ENCODE measurements at places on chromosomes 6 and 20.

GRCh38 chr6:113894712-113895674 is 37.8 kb downstream of the MARCKS start:
- DNase-seq, result no peak

DNA sequence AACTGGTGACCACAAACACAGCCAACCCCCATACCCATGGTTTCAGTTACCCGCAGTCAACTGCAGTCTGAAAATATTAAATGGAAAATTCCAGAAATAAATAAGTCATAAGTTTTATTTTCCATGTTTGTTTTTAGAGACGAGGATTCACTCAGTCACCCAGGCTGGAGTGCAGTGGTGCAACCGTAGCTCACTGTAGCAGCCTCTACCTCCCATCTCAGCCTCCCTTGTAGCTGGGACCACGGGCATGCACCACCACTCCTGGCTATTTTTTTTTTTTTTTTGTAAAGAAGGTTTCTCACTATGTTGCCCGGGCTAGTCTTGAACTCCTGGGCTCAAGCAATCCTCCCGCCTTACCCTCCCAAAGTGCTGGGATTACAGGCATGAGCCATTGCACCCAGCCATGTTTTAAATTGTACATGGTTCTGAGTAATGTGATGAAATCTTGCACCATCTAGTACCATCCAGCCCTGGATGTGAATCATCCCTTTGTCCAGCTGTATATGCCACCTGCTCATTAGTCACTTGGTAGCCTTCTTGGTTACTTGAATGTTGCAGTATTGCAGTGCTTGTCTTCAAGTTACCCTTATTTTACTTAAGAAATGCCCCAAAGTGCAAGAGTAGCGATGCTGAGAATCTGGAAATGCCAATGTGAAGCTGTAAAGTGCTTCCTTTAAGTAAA is 14.5 kb downstream of the CSNK2A1 start:
- DNase-seq, result no peak

DNA sequence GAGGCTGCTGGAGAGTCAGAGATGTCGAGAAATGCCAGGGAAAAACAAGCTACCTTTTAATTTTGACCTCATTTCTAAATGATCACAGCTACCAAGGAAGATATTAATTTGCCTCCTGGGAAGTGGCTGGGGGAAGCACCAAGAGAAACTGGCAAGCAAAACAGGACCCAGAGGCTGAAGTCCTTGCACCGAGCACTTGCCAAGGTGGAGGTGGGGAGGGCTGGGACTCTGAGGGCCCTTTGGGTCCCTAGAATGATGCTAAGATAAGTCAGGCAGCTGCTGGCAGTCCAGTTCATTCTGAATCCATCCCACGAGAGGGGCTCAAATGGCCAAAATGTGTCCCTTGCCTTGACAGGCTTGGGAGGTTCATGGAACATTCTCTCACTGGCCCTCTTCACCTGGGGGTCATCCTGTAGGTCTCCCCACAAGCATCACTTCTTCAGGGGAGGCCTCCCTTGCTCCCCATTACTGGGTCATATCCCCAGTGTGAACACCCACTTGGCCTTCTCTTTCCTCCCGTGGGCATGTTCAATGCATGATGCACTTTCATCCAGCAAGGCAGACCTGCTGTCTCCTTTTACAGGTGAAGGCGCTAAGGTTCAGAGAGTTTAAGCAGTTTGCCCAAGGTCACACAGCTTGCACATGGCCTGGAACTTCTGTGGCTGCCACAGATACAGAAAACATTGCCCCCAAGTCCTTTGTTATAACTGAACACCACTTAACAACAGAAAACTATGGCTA is 39.1 kb upstream of the BLCAP start:
- no peak for DNase-seq

DNA sequence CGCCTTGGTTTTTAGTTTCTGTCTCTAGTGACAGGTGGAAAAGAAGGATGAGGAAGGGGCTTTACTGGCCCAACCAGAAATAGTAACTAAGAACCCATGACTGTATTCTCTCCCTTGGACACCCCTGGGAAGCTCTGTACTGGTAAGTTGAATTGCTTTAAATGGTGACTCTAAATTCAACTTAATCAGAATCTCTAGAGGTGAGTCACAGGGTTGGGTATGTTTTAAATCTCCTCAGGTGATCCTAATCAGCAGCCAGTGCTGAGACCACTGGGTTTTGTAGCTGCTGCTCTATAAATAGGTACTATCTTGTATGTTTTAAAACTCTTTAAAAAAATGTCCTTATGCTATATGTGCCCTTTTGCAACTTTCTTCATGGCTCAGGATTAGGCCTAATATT is 314.0 kb upstream of the ECI2 start:
- no peak for DNase-seq

DNA sequence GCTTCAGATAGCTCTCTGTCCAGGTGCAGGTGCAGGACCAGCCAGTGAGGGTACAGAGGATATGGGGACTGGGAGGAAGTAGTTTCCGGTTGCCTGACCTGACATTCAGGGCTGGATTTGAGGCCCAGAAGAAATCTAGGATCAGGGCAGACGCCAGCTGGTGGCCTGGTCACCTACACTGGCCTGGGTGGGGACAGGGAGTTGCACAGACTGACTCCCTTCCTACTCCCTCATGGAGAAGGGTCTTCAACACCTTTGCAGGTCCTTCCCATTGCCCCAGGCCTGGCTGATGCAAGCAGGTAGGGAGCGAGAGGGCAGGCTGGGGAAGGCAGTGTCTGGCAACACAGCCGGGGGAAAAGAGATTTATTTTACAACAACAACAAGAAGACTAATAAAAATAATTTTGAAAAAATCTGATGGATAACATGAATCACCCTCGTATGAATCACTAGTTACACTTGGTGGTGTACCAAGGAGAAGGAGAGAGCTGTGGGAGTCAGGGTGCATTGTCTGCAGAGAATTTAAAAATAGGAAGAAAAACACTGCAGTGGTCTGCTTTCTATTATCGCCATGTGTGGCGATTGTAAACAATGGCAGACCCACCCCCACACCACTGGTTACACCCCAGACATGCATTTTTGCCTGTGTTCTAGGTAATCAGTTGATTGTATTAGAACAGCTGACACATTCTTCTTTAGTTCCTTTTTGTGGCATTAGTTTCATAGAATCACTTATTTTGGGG is 62.3 kb upstream of the SNX9 start:
- DNase-seq, result no peak

DNA sequence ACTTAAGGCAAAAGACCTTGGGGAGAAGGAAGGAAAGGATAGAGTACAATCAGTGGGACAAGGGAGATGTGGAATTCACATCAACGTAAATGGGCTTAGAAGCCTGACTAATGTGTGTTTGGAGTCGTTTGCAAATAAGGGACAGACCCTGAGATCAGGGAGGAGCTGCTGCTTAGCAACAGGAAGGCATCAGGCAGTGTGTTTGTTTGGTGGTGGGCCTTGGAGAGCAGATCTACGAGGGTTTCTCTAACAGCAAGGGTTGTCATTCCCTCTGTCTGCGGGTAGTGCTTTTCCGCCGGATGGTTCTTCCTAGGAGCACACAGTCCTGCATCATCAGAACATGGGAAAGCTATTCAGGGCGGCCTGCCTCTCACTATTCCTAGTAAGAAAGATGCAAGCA is 40.4 kb downstream of the C6orf118 start:
- no peak for DNase-seq

DNA sequence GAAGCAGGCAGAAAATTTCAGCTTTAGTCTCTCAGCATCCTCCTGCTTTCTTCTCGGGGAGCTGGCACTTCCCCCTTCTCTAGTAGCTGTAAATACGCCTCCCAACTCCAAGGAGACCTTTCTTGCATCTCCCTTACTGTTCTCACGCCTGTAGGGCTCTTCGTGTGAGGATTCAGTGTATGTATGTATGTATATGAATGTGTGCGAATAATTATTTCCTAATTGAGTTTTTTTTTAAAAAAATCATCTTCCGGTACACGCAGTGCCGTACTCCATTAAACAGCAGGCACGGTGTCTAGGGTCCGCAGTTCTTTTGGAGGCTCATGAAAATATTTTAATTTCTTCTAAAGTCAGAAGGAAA is 85.4 kb downstream of the HFE start:
- no peak for DNase-seq

DNA sequence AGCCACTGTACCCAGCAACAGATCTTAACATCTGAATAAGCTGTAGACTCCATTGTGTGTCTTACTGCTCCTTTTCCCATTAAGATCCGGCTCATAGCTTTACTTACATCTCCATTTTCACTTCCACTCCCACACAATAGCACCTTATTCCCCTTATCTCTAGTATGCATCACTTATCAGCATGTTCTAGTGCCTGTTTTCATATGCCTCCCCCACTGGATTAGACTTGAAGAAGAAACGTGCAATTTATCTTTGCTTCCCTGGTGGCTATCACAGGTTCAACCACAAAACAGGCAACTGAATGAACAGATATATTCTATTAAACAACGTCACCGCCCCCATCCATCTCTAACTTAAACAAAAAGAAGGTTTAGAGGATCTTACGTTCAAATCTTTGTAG is 12.1 kb downstream of the SSR1 start:
- no peak for DNase-seq

- DNase-seq, result no peak
Measured at GRCh38 chr6:83952830-83953229, 80.7 kb upstream of the MRAP2 start.

DNA sequence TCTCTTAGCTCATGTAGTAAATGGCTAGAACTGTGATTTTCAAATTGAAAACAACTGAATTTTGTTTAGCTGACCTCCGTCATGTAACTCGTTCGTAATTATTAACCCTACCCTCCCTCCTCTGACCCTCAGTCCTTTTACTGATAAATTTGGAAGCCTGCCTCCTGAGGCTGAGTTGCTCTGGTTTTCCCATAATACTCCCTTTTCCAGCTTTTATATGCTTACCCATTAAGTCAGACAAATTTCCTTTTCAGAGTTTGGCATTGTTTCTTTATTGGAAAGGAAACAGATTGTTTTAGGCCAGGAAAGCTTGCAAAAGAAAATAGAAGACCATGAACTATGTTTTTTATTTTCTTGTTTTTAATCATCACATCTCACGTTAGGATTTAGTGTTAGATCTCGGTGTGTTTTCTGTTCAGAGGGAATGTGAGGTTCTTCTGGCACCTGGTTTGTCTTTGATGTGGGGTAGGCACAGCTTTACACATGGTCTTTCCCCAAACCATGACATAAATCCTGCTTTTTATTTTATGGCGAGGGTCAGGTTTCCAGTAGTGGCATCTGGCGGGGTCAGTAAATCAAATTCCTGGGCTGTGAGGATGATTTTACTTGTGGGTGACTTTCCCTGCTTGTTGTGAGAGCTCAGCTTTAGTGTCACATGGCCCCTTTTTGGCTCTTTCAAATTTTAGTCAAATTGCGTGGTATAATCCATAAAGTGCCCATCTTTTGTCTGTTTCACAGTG is 24.5 kb downstream of the PLCB4 start:
- DNase-seq, result no peak

GRCh38 chr6:98641949-98642719 is 192.2 kb upstream of the POU3F2 start:
- no peak for DNase-seq

- no peak for DNase-seq
Measured at GRCh38 chr6:151566557-151566956, 72.7 kb downstream of the CCDC170 start.

- no peak for DNase-seq
Measured at GRCh38 chr20:45432294-45432693, 16.4 kb downstream of the PIGT start.

DNA sequence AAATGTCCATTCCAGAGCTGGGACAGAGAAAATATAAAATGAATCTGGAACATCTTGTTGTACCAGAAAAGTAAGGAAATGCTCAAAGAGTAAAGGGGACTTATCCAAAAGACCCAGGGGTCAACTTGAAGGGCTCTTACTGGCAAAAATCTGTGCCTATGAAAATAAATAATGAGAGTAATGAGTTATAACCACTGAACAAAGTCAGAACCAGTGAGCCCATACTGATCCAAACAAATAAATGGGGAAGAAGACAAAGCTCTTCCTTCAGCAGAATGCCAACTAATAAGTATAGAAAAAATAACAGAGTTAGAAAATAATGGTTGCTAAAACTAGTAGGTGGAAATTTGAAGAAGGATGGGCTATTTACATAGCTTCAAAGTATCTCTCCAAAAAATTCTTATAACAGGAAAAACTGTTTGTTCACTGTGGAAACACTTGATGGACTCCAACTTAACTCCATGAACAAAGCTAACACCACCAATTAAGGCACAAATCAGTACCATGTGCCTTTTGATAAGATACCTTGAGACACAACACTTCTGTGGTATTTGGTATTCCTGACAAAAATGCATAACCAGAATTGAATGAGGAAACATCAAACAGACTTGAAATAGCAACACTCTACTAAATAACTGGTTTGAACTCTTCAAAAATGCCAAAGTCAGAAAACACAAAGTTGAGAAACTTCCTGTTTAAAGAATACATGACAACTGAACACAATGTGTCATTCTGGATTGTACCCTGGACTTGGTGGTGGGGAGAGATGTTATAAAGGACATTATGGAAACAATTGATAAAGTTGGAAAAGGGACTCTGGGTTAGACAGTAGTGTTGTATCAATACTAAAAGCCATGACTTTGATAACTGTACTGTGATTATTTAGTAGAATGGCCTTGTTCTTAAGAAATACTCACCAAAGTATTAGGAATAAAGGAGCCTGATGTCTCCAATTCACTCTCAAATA is 197.5 kb downstream of the ISM1 start:
- DNase-seq, result no peak

DNA sequence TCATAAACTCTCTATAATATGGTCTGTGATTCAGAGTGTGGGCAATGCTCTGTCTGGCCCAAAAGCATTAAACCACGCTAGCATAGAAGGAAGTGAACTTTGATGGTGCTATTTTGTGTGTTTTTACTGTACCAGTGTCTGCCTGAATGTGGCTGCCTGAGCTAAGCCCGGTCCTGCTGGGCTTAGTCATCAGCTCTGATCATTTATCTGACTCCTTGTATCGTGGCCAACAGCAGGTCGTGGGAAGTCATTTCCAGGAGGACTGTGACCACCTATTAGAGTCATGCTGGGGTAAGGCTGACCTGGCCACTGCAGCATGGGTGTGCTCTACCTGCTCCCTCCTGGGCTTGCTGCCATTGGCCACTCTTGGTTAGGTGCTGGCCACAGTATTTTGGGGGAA is 239.1 kb upstream of the CEP162 start:
- DNase-seq, result no peak

GRCh38 chr6:24761193-24761835 is 13.4 kb upstream of the GMNN start:
- DNase-seq, result no peak

DNA sequence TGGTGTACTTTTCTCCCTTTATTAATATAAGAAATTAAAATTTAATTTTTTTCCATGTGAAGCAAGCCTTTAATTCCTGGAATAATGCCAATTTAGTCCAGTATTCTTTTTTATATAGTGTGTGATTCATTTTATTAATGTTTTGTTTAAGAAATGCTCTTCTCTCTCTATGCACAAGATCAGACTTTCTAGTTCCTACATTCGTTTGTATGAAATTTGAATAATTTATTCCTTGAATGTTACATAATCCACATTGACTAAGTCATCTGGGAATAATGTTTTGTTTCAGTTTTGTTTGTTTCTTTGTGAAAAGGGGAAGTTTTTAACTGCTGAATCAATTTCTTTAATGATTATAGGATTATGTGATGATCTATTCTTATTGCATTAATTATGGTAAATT is 181.4 kb upstream of the ID4 start:
- DNase-seq, result no peak

- DNase-seq, result no peak
Measured at GRCh38 chr6:10532392-10532791, 11.2 kb downstream of the GCNT2 start.
